ENCODE measurements at places on chromosomes 4 and X. TPM values are rescaled to one million over a fixed set of nuclear protein-coding genes. Genes with fewer than 3 reads are reported as not detected.

RADX gene
- total RNA-seq = 5.2 TPM

SMIM31 gene
- total RNA-seq = not detected

SLC7A11 gene
- 1.2 TPM for total RNA-seq

NDST3 gene
- total RNA-seq = not detected

ATP11C gene
- 12.7 TPM for total RNA-seq

SHROOM2 gene
- not detected for total RNA-seq

RTL3 gene
- not detected for total RNA-seq

CSN2 gene
- not detected for total RNA-seq

RENBP gene
- 10.4 TPM for total RNA-seq

IQSEC2 gene
- total RNA-seq = 0.43 TPM

TMEM129 gene
- 21.8 TPM for total RNA-seq

PRKG2 gene
- 0.05 TPM for total RNA-seq

BMPR1B gene
- not detected for total RNA-seq

WFS1 gene
- total RNA-seq = 7.7 TPM

SCD5 gene
- 0.30 TPM for total RNA-seq

LRAT gene
- not detected for total RNA-seq

MAGEB1 gene
- not detected for total RNA-seq

FGFBP2 gene
- total RNA-seq = 3.9 TPM

RBM47 gene
- total RNA-seq = 1.9 TPM

DNA sequence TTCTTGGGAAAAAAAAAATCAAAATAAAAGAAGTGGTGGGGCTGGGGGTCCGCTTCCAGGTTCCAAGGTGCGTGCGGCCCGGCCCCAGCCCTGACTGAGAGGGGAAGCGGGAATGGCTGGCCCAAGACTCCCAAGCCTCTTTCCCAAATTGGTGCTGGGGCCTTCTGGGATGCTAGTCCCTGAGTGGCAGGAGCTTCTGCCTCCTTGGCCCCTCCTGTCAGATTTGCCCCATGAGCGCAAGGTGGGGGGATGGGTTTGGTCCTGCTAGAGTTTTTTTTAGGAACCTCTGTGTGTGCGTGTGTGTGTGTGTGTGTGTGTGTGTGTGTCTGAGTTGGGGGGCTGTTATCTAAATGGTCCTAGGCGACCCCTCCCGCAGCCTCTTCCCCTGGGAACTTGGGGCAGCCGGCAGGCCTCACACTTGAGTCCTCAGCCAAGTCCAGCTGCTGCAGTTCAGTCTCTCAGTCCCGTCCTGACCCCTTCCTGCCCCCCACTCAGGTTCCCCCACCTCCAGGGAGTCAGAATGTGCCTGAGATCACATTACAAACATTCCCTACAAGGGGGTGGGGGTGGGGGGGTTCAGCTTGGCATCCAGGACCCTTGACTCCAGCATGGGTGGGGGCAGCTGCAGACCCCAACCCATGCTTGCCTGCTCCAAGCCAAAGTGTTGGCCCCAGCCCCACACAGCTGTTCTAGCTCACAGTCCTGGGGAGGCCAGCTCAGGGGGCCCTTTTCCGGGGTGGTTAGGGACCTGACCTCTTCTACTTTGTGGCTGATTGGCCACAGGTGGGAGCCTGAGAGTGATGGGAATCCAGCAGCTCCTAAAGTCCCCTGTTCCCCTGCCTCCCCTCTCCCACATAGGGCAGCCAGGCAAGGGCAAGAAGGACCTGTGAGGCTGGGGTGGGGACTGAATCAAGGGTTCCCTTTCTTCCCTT lies 4.0 kb downstream of the EFNB1 start:
- no peak for DNase-seq

GRCh38 chrX:10167573-10167972 lies 10.8 kb downstream of the CLCN4 start:
- DNase-seq = no peak

- DNase-seq = no peak
Observed at GRCh38 chrX:18931972-18932371, 51.9 kb downstream of the PHKA2 start.

GRCh38 chr4:119032921-119033685 lies 102.5 kb upstream of the MYOZ2 start:
- DNase-seq = no peak

GRCh38 chr4:168200685-168201084 lies 108.3 kb downstream of the ANXA10 start:
- no peak for DNase-seq

DNA sequence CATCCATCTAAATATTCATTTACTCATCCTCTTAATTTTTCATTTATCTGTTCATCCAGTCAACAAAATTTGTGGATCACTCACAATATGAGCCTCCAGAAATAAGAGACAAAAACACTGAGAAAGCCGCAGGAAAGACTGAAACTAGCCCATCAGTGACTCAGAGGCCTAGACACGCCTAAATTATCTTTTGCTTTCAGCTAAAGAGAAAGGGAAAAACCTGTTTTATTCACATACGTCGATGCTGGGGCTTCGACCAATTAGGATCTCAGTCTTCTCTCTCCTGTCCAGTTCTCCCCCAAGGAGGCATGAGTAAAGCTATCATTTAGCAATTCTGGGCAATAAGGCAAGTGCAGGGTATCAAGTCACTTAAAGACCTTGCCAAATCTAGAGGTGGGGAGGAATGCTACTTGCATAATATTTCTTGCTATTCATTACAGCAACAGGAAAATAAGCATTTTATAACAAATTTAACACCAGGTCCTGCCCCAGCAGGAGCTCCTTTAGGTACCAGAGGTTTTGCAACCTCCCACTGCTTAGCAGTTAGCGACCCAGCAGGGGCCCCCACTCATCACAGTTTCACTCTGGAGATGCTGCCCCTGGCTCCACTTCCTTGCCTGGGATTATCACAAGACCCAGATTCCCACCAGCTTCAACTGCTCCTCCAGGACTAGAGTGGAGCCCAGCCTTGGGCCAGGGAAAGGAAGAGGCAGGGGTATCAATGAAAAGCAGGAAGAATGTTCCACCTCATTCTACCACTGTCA lies 30.1 kb upstream of the TMEM154 start:
- no peak for DNase-seq

GRCh38 chr4:105014234-105014633 lies 132.4 kb upstream of the TET2 start:
- DNase-seq = no peak

DNA sequence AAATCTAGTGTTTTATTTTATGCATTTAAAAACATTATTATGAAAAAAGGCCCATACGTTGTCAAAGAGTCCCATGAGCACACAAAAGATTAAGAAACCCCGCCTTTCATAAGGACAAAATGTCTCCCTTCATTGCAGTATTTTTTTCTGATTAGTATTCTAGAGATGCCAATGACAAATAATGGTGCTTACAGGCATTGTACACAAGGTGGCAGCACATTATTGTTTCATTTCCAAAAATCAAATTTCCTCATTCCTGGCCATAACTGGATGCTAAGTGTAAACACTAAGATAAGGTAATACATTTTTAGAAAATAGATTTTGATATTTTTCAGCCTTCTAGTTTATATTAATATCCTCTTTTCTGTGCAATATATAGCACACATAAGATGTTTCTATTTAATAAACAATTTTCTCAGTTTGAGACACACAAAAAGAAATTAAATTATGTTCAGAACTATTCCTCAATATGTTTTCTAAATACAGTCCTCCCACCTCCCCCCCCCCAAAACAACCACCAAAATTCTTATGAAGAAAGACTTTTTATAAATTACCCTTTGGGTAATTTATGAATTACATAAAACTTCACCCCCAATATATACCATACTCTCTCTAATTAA lies 47.7 kb downstream of the TIGD2 start:
- DNase-seq = no peak

- DNase-seq = no peak
Observed at GRCh38 chr4:76607266-76607799, 172.3 kb downstream of the SHROOM3 start.

- DNase-seq = no peak
Observed at GRCh38 chr4:123476089-123476488, 79.5 kb downstream of the SPRY1 start.

GRCh38 chr4:159019356-159019755 lies 83.5 kb upstream of the RAPGEF2 start:
- DNase-seq = no peak

DNA sequence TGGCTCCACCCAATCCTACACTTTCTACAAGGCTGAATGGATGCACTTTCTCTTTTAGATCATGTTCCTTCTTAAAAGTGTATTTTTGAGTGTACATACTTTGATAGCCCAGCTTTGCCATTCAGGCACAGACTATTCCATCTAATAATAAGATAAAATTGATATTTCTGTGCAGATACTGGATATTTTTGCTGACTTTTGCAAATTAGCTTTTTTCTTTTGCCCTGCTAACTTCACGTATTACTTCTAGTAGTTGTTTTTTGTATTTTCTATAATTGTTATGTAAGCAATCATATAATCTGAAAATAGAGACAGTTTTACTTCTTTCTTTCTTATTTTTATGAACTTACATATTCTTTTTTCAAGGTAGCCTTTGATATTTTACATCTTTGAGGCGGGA lies 13.5 kb upstream of the GYPA start:
- no peak for DNase-seq

- no peak for DNase-seq
Observed at GRCh38 chr4:153485860-153486259, 19.7 kb downstream of the TMEM131L start.

- DNase-seq = no peak
Observed at GRCh38 chr4:140110542-140111215, 43.3 kb downstream of the MAML3 start.

DNA sequence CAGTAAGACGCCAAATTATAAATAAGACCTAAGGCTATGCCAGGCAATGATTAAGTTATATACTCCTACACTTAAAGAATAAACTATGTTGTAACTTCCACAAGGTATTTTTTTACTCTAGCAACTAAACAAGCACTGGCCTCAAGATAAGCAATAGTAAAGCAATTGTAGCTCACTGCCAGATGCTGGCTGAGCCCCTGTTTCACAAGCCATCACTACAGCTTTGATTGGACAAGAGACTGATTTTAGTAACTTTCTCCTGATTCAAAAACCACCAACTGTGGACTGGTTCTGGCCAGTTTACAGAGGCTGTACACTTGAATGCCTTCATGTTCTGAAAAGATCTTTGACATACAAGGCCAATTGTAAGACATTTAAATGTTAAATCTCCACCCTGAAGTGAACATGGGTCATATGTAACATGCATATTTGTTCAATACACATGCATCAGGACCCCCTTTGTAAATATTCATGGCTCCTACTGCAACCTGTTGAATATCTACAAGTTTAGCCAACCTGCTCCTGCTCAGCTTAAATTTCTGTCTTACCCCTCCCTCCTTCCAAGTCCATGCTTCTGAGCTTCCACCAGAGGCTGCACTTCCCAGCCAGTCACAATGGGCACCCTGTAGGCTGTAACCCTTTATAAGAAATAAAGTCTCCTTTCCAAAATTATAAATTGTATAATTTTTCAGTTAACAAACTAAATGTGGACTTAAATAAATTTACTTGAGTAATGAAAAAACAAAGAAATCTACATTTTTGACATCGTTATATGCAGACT lies 423.6 kb downstream of the ANKRD50 start:
- no peak for DNase-seq

GRCh38 chr4:173039617-173040577 lies 128.7 kb upstream of the GALNT7 start:
- no peak for DNase-seq

DNA sequence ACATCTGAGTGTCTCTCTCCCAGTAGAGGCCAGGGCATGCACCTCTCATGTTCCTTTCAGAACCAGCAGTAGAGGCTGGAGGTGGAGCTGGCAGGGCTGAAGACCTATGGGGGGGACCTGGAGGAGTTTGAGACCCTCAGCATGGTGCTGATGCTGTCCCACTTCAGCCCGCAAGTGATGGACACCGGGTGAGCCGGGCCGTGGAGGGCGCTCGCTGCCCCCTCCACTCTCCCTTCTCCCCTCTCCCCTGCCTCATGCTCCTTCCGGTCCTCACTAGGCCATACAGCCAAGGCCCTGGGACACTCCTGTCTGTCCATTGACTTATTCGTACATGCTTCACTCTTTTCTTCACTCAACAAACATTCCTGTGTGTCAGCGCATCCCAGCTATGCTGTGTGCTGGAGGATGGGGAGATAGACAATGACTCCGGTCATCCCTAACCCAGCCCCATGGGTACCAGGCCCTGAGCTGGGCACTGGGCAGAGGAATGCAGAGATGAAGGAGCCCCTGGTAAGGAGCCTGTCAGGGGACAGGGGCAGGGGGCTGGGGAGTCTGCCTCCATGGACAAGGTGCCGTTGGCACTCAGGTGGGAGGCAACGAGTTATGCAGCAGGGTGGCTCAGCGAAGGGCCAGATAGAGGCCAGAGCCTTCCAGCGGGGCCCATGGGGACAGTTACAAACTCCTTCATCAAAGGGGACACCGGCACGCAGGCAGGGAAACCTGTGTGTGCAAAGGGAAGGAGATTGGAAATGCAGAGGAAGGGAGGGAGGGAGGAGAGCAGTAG lies 28.4 kb upstream of the WFS1 start:
- DNase-seq = no peak

DNA sequence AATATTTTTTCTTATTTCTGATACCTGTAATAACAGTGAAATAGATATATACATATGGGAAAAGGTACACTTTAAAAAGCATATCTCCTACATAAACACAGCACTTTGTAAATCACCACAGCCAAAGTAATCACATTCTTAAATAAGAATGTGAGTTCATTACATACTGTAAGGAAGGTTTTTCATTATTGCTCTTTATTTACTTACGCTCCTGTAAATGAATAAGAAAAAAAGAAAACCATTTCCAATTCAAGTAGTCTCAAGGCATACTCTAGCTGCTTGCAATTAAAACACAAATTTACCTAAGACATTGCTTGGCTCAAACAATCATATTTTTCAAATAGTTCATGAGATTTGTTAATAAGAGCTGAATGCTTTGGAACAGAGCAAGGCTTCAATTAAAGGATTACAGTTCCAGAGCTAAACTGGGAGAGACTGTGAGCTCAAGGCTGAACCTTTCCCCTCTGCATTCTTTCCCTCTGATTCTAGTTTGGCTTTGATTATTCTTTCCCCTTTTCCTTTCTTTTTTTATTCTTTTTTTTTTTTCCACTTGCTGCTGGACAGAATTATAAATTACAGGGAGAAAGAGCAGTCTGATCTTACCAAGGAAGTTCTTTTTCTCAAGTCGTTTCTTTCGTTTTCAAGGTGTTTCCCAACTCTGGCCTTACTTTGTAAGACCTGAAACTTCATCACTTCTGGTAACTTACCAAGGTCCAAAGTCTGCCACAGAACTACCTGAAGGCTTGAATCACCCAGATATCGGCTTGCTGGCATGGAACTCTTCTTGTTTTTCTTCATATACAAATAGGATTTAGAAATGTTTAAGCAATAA lies 278.3 kb downstream of the INPP4B start:
- no peak for DNase-seq

- no peak for DNase-seq
Observed at GRCh38 chr4:137934911-137935310, 307.2 kb downstream of the SLC7A11 start.

GRCh38 chrX:11097933-11098332 lies 13.2 kb upstream of the HCCS start:
- no peak for DNase-seq

GRCh38 chr4:138716559-138717335 lies 298.8 kb upstream of the NOCT start:
- no peak for DNase-seq

DNA sequence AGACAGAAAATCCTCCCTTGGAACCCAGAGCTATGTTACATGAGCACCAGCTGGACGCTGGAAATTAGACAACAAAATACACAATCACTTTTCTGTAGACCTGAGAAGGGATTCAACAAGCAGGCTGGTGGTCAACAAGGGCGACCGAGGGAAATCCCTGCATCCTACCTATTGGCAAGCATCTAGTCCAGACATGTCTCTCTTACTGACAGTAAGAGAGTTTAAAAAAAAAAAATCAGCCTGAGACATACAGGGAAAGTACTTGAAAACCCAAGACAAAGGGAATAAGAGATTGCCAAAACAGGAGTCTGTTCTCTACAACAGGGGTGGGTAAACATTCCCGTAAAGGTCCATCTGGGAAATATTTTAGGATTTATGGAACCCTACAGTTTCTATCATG lies 108.0 kb downstream of the KDR start:
- DNase-seq = no peak
